ENCODE measurements at places on chromosomes 6 and 20. TPM values are rescaled to one million over a fixed set of nuclear protein-coding genes. Genes with fewer than 3 reads are reported as not detected.

- no peak overlapping the region for H3K4me3 ChIP-seq
- no peaks in the 10 kb centered on the region for H3K27me3 ChIP-seq
- DNase-seq = no peak
- H3K36me3 ChIP-seq = no peaks in the 10 kb centered on the region
- H3K27ac ChIP-seq = no peak overlapping the region
These were observed 150.9 kb downstream of the EYA4 start for GRCh38 chr6:133392015-133392414.

Gene GJA10
- not detected for total RNA-seq

Gene LY6G6C
- total RNA-seq = not detected

- H3K4me3 ChIP-seq = no peak overlapping the region
- no peaks in the 10 kb centered on the region for H3K36me3 ChIP-seq
- no peak overlapping the region for H3K27ac ChIP-seq
- H3K4me1 ChIP-seq = no peaks in the 10 kb centered on the region
These were observed 20.7 kb upstream of the CGA start for GRCh38 chr6:87115402-87116135.

DNA sequence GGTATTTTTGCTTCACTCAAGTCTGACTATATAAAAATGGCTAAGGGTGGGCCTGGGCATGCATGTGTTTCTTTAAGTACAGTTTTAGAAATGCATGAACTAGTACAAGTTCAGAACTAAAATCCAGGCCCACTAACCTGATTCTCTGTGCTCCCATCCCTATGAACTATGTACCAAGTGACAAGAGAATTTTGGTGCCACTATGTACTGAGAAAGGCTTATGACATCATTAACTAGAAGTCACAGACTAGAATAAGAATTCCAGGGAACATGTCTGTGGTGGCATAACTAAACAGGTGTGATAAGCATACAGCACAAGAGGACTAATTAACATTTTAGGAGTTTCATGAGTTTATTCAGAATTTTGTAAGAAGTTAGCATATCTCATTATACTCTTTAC, 16.1 kb downstream of the TENT5A start:
- no peaks in the 10 kb centered on the region for H3K27me3 ChIP-seq
- no peak overlapping the region for H3K4me3 ChIP-seq
- H3K36me3 ChIP-seq = no peaks in the 10 kb centered on the region
- H3K27ac ChIP-seq = no peak overlapping the region
- H3K4me1 ChIP-seq = no peaks in the 10 kb centered on the region

DNA sequence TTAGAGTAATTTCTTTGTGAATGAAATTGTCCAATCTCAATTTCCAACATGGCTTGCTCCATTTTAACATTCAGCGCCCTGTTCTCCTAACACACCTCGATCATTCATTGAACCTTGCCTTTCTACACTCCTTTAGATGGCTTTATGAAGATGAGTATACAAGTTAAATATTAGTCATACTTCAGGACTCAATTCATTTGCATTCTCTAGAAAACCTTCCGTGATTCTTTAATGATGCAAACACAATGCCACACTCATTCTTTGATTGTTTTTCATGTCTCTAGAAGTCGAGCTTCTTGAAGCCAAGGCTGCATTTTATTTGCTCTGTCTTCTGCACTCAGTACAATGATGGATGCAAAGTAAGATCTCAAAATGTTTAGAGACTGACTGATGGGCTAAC, 641.2 kb downstream of the DOK5 start:
- H3K27ac ChIP-seq = no peak overlapping the region
- H3K4me3 ChIP-seq = no peak overlapping the region
- no peaks in the 10 kb centered on the region for H3K4me1 ChIP-seq
- no peaks in the 10 kb centered on the region for H3K36me3 ChIP-seq
- DNase-seq = no peak
- no peaks in the 10 kb centered on the region for H3K27me3 ChIP-seq

Gene PLN
- total RNA-seq = not detected

Gene NRN1
- total RNA-seq = 8.7 TPM

DNA sequence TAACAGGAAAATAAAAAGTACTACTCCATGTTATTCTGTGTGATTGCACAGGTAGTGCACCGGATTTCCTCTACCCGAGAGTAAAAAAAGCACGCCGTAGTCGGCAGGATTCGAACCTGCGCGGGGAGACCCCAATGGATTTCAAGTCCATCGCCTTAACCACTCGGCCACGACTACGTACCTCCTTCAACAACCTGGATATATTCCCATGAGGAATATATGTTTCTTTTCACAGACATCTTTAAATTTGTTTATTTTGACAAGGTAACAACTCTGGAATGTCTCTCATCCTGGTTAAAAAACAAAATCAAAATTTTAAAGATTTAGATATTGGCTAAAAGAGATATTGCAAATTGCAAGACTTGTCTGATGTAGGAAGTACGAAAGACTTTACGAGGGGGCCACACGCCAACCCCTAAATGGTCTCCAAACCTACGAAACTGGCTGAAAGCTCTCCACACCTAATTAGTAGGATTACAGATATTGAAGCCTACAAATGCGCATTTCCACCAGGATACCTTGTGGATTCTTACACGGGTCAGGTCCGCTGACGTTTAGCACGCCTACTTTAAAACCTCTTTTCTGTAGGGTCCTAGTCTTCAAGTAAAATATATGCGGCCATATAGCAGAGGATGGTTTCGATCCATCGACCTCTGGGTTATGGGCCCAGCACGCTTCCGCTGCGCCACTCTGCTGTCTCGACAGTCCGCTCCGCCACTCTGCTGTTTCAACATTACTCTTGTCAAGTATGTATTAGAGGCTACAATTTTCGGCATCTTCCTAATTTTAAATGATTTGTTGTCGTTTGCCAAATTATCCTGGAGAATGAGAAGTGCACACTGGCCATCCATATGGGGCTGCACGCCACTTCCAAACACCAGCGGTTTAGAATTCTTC, 52.2 kb upstream of the BTN3A2 start:
- peak; percentile 81 for DNase-seq
- no peaks in the 10 kb centered on the region for H3K36me3 ChIP-seq
- H3K4me1 ChIP-seq = peaks cover 54% of the 10 kb centered on the region

DNA sequence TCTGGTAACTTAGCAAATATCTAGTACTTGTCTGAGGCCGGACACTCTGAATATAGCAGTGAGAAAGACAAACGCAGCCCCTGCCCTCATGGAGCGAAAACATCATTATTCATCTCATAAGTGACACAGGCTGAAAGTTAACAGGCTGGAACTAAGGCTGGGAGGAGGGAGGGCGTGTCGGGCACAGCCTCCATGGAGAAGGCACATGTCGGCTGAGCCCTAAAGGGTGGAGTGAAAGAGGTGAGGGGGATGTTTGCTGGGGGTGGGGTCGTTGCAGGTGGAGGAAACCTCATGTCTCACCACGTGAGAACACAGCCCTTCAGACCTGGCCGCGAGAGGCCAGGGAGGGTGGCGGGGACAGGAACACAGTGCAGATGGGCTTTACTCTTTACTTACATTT, 108.8 kb upstream of the FOXC1 start:
- H3K4me3 ChIP-seq = no peak overlapping the region
- H3K27me3 ChIP-seq = peaks cover 11% of the 10 kb centered on the region
- peaks cover 2% of the 10 kb centered on the region for H3K36me3 ChIP-seq

Gene ADGRF4
- total RNA-seq = not detected

GRCh38 chr20:9531581-9531980, 17.2 kb downstream of the LAMP5 start:
- H3K36me3 ChIP-seq = no peaks in the 10 kb centered on the region
- no peak for DNase-seq
- H3K27me3 ChIP-seq = no peaks in the 10 kb centered on the region
- no peak overlapping the region for H3K27ac ChIP-seq

DNA sequence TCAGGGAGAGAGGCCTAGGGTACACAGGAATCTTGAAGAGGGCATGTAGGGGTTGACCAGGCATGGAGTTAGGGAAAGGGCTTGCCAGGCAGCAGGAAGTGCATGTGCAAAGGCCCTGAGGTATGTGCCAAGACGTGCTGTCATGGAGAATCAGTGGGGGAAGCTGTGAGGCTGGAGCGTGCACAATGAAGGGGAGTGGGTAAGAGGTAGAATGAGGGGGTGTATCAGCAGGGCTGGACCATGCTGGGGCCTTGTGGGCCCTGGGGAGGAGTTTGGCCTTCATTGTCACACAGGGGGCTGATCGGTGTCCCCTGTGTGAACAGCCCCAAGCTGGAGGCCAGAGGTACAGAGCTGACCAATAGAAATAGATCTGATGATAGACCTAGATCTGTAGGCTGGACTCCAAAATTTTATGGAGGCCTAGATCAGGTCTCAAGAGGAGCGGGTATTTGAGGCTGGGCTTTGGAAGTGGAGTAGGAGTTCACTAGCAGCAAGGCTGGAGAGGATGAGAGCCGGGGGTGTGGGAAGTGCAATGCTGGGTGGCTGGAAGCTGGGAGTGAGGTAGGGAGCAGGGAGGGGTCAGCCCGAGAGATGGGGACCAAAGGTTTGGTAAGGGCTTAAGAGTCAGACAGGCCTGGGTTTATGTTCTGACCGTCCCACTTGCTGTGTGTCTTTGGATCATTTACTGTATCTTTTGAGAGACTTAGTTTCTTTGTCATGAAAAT, 3.0 kb downstream of the SRC start:
- DNase-seq = no peak
- peaks cover 12% of the 10 kb centered on the region for H3K4me1 ChIP-seq
- H3K27me3 ChIP-seq = no peaks in the 10 kb centered on the region
- no peak overlapping the region for H3K4me3 ChIP-seq
- H3K27ac ChIP-seq = no peak overlapping the region

- H3K4me3 ChIP-seq = no peak overlapping the region
- H3K36me3 ChIP-seq = peaks cover 65% of the 10 kb centered on the region
- DNase-seq = no peak
- H3K27ac ChIP-seq = no peak overlapping the region
These were observed 36.4 kb downstream of the XRN2 start for GRCh38 chr20:21339499-21339898.

DNA sequence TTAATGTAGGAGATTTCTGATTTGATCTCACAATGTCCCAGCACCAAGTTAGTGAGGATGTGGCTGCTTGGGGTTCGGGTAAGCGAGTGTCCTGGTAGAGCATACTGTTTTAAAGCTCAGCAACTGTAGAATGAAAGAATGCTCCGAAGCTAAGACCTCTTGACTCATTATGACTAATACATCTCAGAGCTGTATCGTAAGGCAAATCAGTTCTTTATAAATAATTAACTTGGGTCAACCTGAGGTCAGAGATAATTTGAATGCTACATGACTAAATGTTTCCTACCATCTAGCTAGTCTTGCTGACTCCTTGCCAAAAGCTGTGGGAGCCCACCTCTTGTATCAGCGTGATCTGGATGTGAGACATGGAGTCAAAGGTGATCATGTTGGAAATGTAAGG, 128.8 kb upstream of the PDE7B start:
- H3K4me1 ChIP-seq = no peaks in the 10 kb centered on the region
- DNase-seq = no peak
- H3K4me3 ChIP-seq = no peak overlapping the region
- H3K27ac ChIP-seq = no peak overlapping the region
- H3K36me3 ChIP-seq = no peaks in the 10 kb centered on the region

GRCh38 chr6:1516742-1517520, 92.8 kb upstream of the FOXC1 start:
- H3K4me3 ChIP-seq = no peak overlapping the region
- H3K27me3 ChIP-seq = peaks cover 5% of the 10 kb centered on the region
- no peak overlapping the region for H3K27ac ChIP-seq
- peaks cover 4% of the 10 kb centered on the region for H3K4me1 ChIP-seq
- no peak for DNase-seq

Gene C6orf58
- not detected for total RNA-seq

GRCh38 chr20:25529295-25529951, 55.9 kb downstream of the NINL start:
- no peaks in the 10 kb centered on the region for H3K27me3 ChIP-seq
- H3K4me3 ChIP-seq = no peak overlapping the region
- H3K4me1 ChIP-seq = no peaks in the 10 kb centered on the region

Gene COL11A2
- 1.4 TPM for total RNA-seq

Gene MYCT1
- not detected for total RNA-seq

GRCh38 chr6:41651962-41652657, 13.8 kb downstream of the MDFI start:
- no peak overlapping the region for H3K4me3 ChIP-seq
- H3K27ac ChIP-seq = no peak overlapping the region
- no peaks in the 10 kb centered on the region for H3K36me3 ChIP-seq
- DNase-seq = no peak
- no peaks in the 10 kb centered on the region for H3K4me1 ChIP-seq

GRCh38 chr20:37303637-37304036, 14.2 kb downstream of the MANBAL start:
- DNase-seq = no peak
- H3K27me3 ChIP-seq = no peaks in the 10 kb centered on the region
- peaks cover 9% of the 10 kb centered on the region for H3K4me1 ChIP-seq
- no peak overlapping the region for H3K4me3 ChIP-seq
- no peak overlapping the region for H3K27ac ChIP-seq

Gene BMP5
- not detected for total RNA-seq

DNA sequence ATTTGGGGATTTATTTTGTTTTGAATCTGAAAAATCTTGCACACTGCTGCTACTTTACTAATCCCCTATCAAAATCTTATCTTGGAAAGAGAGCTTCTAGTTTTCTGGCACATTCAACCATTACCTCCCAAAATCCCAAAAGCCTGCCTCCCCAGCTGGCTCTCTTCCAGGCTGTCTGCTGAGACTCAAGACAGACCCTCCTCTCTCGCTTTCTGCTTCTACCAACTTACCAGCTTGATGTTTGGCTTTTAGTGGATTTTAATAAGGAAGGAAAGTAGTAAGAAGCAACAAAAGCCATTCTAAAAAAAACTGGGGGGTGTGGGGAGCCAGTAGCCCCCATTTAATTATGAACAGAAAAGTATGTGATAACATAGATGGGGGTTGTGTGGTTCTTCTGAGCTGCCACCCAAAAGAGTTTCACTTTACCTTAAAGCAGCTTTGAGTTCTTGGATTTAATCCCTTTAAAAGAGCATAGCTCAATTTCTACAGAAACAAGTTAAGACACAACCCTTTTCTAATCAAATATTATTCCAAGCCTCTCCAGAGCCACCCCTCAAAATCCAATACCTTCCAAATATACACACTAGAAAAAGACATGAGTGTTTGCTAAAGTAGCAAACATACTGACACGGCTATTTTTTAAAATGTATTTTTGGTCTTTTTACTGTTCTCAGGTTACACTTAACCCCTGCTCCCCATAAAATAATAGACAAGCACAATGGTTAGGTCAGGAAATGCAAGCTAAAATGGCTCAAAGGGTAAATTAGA, 71.7 kb downstream of the ATP9A start:
- no peak overlapping the region for H3K4me3 ChIP-seq
- H3K36me3 ChIP-seq = no peaks in the 10 kb centered on the region
- DNase-seq = no peak
- H3K4me1 ChIP-seq = peaks cover 15% of the 10 kb centered on the region

GRCh38 chr20:45090481-45090880, 10.4 kb downstream of the KCNS1 start:
- H3K27me3 ChIP-seq = no peaks in the 10 kb centered on the region
- no peak overlapping the region for H3K27ac ChIP-seq
- no peak overlapping the region for H3K4me3 ChIP-seq
- no peaks in the 10 kb centered on the region for H3K4me1 ChIP-seq

DNA sequence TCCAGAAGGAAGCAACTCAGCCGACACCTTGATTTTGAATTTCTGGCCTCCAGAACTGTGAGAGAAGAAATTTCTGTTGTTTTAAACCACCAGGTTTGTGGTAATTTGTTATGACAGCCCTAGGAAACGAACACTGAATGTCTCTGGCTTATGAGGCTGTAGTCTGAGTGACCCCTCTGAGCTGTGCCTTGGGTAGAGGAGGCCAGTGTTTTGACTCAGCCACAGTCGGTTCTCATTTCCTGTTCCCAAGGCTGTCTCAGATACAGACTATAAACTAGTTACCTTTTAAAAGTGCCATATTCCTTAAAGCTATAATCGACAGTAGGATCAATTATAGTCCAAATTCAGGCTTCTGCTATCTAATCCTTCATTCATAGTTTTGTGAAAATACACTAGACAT, 391.2 kb upstream of the MAP3K7 start:
- H3K27ac ChIP-seq = no peak overlapping the region
- no peak for DNase-seq
- no peaks in the 10 kb centered on the region for H3K36me3 ChIP-seq
- no peak overlapping the region for H3K4me3 ChIP-seq
- peaks cover 6% of the 10 kb centered on the region for H3K27me3 ChIP-seq

Measured in activated CD4-positive, alpha-beta T cell treated with anti-CD3 and anti-CD28 coated beads, Interleukin-2, amount 10 ng/mL, durations not matched to agents 7 days and 5 days (primary cell).